ENCODE measurements at places on chromosomes 1 and 21. TPM values are rescaled to one million over a fixed set of nuclear protein-coding genes. Genes with fewer than 3 reads are reported as not detected.

DNA sequence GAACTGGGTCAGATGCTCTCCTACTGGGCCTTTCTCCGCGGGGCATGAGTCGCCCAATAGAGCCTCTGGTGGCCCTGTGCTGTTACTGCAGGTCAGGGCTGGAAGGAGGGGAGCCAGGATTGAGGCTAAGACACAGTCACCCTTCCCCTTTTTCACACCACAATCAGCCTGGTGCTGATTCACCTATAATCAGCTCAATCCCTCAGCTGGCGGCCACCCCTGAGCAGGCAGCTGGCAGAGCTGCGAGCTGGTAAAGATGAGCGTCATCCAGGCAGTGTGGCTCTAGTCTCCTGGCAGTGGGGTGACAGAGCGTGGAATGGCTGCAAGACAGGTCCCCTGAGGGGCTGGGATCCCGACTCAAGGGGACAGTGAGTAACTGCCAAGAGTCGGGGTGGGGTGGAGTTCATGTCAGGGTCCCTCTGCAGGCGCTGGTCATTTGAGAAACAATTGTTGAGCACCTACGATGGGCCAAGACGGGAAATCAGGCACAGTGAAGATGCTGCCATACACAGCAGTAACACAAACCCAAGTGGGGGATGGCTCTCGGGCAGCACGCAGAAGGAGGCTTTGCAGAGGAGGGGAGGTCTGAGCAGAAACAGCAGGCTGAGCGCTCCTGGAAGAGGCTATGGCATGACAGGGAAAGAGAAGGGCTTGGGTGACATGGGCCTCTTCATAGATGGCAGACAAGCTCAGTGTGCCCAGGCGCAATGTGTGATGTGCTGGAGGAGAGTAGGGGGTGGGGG lies 21.8 kb downstream of the ATF3 start:
- peak; percentile 66 for DNase-seq

DNA sequence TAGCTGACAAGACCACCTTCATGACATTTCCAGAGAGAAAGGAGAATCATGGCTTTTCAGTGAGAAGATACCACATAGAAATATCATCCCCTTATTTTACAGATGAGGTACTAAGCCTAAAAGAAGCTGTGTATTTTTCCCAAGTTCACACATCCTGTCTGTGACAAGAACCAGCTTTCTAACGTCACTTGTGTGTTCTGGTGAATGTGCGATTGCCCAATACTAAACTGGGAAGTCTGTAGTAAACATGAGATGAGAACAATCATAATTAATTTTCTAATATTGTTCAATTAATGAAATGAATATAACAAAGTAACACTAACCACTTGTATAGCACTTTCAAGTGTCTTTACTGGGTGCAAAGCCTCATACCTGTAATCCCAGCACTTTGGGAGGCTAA lies 46.0 kb downstream of the PTGER3 start:
- no peak for DNase-seq

DNA sequence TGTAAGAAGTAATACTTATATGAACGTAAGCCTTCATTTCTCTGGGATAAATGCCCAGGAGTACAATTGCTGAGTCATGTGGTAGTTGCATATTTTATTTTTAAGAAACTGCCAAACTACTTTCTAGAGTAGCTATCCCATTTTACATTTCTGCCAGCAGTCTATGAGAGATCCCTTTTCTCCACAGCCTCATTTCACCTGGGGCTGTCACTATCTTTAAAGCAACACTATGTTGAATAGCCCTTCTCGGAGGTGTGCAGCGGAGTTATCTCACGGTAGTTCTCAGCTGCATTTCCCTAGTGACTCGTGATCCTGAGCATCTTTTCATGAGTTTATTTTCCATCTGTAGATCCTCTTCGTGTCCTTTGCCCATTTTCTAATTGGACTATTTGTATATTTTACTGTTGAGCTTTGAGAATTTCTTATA lies 93.4 kb downstream of the ADARB1 start:
- DNase-seq, result no peak

DNA sequence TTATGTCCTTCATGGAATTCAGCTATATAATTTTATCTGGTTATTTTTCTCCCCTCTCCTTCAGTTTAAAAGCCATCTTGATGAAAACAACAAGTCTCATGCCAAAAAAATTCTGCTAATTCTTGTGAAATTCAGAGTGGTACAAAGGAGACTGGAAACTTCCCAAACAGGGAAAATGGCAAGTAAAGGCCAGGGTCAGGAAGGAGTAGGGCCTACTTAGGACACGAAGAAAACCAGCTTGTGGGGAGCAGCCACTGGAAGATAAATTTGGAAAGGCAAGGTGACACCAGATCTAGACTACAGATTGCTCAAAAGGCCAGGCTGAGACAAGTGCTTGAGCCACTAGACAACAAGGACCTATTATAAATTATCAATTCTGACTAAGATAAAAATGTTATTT lies 6.4 kb downstream of the TSTD1 start:
- DNase-seq, result no peak

DNA sequence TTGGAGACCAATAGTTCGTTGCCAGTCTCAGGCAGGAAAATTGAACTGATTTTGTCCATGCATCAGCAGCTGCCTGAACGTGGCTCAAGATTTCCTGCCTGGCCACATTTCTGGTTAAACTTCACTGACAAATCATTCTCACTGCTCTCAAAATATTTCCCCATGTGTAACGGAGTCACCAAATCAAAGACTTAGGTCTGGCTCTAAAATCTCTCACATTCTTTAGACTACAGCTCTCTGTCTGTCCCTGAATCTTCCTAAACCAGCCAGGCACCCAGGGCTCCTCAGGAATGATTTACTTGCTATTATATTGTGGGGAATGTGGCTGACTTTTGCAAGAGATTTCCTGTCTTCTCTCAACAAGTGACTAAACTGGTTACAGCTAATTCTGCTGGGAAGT lies 49.2 kb upstream of the GJA8 start:
- DNase-seq, result no peak

The TTLL10 gene
- 4.4 TPM for total RNA-seq

The BSND gene
- total RNA-seq, result not detected

The G0S2 gene
- 9.0 TPM for total RNA-seq
